Glutamatergic neuron (in vitro differentiated cells): ENCODE measurements at places on chromosomes 11 and 22.

GRCh38 chr11:119593346-119593745, 135.7 kb downstream of the NECTIN1 start:
- no peak for DNase-seq

- DNase-seq = no peak
Observed at GRCh38 chr11:76228071-76228874, 22.0 kb upstream of the WNT11 start.

- DNase-seq = no peak
Observed at GRCh38 chr22:37808294-37808657, 542 bp downstream of the GCAT start.

- DNase-seq = no peak
Observed at GRCh38 chr11:76424379-76424778, 20.4 kb upstream of the EMSY start.
